ENCODE measurements at places on chromosomes 13 and 19. TPM values are rescaled to one million over a fixed set of nuclear protein-coding genes. Genes with fewer than 3 reads are reported as not detected.

DNA sequence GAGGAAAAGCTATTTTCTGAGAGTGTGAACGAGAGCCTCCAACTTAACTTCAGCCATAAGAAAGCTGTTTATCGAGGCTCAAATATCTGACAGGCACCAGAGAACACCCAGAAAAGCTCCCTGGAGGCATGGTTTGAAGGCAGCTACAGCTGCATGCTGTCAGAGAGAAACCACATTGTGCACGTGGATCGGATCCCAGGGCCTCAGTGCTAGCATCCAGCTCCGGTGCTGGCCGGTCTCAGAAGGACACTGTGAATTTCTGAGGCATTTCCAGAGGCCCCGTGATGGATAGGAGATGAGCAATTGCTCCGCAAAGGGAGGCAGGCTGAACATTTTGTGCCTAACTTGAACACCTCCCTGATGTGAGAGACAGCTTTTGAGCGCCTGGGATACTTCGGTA is 315.7 kb downstream of the FGF9 start:
- no peak overlapping the region for H3K4me3 ChIP-seq
- H3K4me1 ChIP-seq, result no peaks in the 10 kb centered on the region
- H3K27ac ChIP-seq, result no peak overlapping the region
- H3K27me3 ChIP-seq, result no peaks in the 10 kb centered on the region

DNA sequence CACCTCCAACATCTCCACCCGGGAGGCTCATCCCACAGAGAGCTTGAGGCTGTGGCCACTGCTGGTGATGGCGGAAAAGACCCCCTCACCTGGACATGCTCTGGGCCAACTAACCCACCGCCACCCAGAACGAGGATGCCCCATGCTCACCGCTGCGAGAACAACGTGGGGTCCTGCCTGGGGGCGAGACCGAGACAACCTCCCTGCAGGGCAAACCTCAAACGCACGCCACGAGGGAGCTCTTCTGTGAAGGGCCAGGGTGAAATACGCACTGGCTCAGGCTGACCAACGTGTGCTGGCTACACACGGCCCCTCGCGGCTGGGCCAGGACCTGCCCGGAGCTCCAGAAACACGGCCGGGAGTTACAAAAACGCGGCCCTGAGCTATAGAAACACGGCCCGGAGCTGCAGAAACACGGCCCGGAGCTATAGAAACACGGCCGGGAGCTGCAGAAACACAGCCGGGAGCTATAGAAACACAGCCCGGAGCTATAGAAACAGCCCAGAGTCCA is 19.0 kb upstream of the PLPP2 start:
- no peaks in the 10 kb centered on the region for H3K27me3 ChIP-seq
- H3K27ac ChIP-seq, result no peak overlapping the region
- DNase-seq, result no peak
- no peaks in the 10 kb centered on the region for H3K4me1 ChIP-seq
- peaks cover 76% of the 10 kb centered on the region for H3K36me3 ChIP-seq
- H3K4me3 ChIP-seq, result no peak overlapping the region

DNA sequence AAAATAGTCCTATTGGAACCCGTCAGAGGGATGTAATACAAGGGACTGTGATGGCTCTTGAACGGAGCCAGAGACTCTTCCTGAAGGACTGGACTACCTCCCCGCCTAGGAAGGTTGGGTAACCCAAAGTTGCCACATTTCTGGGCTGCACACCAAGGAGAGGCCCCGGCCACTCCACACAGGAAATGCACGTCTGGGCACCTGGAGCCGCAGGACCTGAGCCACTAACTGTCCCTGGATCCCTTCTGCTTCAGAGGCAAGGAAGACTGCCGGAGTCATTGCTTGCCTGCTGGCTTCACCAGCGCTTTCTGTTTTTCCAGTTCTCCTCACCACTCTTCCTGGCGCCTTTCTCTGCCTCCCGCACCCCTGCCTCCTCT is 1.2 kb upstream of the FLT1 start:
- H3K27me3 ChIP-seq, result peaks cover 39% of the 10 kb centered on the region
- no peak for DNase-seq
- no peak overlapping the region for H3K27ac ChIP-seq
- peaks cover 24% of the 10 kb centered on the region for H3K4me1 ChIP-seq
- H3K4me3 ChIP-seq, result no peak overlapping the region
- H3K36me3 ChIP-seq, result no peaks in the 10 kb centered on the region

DNA sequence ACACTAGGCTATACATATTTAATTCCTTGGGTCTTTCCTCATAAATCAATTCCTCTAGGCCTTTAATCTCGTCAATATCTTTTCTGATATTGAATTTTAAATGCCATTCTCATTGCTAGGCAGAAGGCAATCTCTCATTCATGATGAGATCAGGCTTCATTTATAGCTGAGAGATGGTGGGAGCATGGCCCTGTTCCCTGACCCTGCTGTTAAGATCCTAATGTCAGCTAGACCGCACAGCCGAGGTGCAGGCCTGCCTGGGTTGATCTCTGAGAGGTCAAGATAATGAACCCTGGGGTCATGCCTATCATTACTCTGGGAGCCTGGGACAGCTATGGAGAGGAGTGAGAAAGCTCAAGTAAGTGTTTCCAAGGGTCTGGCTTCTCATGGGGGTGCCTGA is 253.8 kb downstream of the DNAJC15 start:
- H3K36me3 ChIP-seq, result no peaks in the 10 kb centered on the region
- H3K27ac ChIP-seq, result no peak overlapping the region
- H3K4me1 ChIP-seq, result peaks cover 7% of the 10 kb centered on the region
- no peak for DNase-seq
- H3K4me3 ChIP-seq, result no peak overlapping the region
- H3K27me3 ChIP-seq, result no peaks in the 10 kb centered on the region

DNA sequence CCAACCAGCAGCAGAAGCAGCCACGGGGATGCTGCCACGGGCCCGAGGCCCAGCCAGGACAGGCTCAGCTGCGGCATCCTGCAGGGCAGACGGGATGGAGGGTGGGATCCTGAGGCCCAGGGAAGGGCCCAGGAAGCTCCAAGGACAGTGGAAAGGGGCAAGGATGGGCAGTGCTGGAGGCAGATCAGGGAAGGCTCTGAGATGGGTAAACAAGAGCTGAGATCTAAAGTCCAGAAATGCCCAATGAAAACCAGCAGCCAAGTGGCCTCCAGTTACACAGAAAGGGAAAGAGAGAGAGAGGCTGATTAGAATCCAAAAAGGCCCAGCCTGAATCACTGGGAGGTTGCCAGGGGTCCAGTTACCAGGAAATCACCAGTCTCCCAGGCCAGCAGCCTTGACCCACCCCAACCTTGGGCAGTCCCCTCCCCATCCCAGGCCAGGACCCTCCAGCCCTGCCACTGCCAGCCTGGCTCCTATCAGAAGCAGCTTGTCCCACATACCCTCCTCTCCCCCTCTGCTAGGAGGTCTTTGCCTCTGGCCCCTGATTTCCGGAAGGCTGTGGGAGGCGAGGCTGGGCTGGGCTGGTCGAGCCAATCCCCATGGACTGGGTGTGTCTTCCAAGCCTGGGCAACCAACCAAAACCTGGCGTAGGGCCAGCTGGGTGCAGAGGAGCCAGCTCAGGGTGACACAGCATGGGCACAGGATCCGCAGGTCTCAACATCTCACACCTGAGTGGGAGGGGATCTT is at the start of gene CYP4F11:
Gene CYP4F11 (minus strand): TSS at position 198 of the 747 bp plus-strand sequence. CDS start 121 bp downstream, at position 77.
- DNase-seq, result no peak
- H3K27me3 ChIP-seq, result no peaks in the 10 kb centered on the region
- no peak within 1 kb of the TSS for H3K27ac ChIP-seq
- no peaks in the 10 kb centered on the region for H3K36me3 ChIP-seq
- no peak within 1 kb of the TSS for H3K4me3 ChIP-seq
- no peaks in the 10 kb centered on the region for H3K4me1 ChIP-seq

Gene ZNF587B
- 11.4 TPM for total RNA-seq
